ENCODE measurements at places on chromosomes 6 and 20.

DNA sequence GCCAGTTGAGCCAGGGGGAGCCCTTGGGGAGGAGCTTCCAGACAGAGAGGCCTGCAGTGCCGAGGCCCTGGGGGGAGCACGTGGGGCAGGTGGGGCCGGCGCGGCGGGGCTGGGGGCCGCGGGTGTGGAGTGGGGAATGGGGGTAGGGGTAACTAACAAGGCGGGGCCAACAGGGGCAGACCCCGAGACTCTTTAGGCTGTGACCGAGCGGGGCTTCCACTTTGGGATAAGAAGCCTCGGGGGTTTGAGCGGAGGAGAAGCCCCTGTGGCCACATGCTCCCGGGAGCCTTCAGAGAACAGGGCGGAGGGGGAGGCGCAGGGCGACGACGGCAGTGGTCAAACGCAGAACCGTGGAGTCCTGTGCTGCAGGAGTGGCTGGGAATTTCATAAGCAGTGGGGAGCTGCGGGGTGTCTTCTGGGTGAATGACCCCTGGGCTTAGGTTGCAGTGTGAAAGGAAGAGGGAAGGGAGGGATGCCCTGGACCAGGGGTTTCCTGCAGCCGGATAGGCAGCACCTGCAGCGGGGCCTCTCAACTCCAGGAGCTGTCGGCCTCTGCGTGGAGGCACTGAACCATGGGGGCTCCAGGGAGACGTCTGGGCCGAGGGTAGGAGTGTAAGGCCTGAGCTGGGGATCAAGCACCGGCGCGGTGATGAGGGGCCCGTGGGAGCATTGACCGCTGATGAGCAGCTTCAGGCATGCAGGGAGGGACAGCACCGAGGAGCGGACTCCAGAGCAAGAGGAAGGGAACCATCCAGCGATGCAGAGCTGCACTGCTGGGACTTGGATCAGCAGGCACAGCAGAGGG is 121.0 kb downstream of the SYNDIG1 start:
- peak; percentile 34 for DNase-seq

GRCh38 chr6:83914953-83915352 is 55.5 kb downstream of the CYB5R4 start:
- no peak for DNase-seq

- DNase-seq: no peak
Measured at GRCh38 chr6:153309651-153310050, 178.6 kb upstream of the RGS17 start.

- DNase-seq: no peak
Measured at GRCh38 chr6:135994857-135995544, 143.5 kb downstream of the PDE7B start.

DNA sequence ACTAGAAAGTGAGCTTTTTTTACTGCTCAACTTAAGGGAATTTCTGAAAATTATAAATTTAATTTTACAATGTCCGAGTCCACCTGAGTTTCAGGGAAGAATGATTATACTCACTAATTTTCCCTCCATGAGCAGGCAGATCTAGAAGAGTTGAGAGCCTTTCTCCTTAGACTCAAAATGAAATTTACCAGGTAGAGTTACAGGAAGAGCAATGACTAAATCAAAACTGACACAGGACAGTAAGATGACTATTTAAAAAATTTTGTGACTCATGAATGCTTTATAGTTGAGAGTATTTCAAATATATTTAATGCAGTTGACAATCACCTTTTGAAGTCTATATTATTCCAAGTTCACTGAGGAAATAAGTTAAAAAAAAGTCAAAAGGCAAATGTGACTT is 198.1 kb upstream of the NRSN1 start:
- no peak for DNase-seq

DNA sequence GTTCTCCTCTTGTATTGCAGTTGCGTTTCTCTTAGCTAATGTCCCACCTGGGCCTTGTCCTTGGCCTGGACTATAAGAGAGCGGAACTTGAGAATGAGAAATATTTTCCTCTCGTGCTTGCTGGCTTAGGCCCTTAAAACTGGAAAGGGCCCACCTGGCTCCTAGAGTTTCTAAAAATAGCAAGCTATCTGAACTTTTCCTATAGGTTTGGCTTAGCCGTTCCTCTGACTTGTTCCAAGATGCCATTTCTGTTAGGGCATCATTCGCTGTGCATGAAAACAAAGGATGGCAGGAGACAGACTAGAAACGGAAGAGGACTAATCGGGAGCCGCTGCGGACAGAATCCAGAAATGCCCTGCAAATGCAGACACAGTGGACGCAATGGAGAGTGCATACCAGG is 4.5 kb downstream of the RIPOR3 start:
- no peak for DNase-seq

DNA sequence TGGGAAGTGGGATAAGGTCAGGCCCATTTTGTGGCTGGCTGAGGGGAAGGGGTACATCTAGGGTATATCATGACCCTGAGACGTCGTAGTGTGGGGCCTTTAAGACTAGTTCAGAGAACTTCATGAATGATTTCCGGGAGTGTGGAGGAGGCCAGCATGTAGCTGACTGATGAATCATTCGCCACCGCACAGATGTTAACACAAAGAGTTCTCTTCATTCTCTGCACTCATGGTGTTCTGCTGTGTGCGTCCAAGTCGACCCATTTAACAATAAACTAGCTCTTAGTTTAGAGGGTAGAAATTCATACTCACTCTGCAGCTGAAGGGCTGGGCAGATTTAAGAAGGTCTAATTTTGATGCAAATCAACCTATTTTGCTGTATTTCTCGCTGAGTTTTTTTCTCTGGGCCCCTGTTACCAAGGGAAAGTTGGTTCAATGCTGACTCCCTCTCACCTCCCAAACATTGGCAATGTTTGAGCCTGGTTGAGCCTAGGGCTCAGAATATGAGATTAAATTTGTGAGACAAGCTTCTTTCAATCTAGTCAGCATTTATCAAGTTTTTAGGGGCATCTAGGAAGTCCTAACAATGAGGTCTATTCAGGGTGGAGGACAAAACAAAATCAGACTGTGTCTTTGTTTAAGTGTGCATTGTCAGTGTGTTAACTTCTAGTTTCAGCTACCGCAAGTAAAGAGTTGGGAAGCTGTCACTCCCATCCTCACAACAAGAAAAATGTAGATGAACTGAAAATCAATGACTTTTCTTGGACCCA is 106.8 kb upstream of the CBLN4 start:
- DNase-seq: no peak

DNA sequence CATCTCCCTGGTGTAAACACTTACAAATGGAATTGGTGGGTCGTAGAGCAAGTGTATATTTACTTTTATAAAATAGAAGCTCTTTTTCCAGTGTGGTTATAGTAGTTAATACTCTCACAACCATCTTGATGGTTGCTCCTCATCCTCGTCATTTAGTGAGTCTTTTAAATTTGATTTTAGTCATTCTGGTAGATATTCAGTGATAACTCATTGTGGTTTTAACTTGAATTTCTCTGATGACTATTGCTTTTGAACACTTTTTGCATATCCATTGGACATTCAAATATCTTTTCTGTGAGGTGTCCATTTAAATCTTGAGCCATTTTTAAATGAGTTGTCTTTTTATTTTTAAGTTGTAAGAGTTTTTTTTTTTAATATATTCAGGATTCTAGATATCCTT is 189.2 kb upstream of the PHACTR1 start:
- no peak for DNase-seq

DNA sequence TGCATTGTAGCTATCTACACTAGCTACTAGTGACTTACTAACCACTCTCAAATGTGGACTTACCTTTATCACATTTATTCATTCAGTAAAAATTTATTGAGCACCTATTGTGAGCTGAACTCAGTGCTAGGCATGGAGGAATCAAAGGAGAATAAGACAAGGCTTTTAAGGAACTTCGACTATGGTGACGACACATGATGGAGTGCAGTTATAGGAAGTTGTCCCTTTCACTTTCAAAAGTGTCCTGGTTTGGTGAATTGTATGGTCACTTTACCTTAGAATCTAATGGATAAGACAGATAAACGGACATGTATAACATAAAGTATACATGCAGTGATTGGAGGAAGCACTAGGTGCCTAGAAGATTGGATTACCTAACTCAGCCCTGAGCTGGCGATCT is 4.3 kb downstream of the AKAP7 start:
- no peak for DNase-seq

- no peak for DNase-seq
Measured at GRCh38 chr6:16637635-16638034, 123.6 kb downstream of the ATXN1 start.

DNA sequence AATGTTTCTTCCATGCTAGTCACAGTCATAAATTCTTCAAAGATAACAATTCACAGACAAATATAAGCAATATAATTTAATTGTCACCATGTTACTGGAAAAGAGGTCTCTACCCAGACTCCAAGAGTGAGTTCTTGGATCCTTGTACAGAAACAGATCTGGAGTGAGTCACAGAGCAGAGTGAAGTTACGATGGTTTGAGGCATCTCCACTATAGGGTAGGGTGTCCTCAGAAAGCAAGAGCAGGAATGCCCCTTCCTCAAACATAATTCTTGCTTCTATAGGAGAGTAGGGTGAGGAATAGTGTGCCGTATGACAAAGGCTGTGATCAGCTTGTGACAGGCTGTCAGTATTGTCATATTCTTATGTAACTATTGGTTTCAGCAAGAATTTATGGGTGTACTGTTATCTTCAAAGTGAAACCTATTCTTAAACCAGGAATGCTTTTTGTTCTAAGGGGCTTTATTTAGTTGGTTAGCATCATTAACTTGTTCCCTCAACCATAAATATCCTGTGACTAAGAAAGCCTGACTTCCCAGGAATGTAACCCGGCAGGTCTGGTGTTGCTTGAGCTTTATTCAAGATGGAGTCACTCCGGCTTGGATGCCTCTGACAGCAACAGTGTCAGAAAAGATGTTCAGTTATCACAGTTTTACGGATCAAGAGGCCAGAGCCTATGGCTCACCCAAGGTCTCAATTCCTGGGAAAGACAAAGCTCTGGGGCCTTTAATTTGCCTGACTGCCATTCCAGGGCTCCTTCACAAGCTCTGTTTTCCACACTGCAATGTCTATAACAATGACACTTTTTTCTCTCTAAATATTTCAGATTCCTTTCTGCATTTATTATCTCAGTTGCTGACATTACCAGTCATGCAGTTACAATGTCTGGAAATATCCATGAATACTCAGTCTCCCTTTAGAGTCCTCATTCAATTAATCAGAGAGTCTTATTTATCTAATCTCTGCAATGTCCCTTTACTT is 298.6 kb downstream of the C6orf118 start:
- DNase-seq: no peak

- no peak for DNase-seq
Measured at GRCh38 chr20:10362674-10363073, 71.3 kb downstream of the MKKS start.

DNA sequence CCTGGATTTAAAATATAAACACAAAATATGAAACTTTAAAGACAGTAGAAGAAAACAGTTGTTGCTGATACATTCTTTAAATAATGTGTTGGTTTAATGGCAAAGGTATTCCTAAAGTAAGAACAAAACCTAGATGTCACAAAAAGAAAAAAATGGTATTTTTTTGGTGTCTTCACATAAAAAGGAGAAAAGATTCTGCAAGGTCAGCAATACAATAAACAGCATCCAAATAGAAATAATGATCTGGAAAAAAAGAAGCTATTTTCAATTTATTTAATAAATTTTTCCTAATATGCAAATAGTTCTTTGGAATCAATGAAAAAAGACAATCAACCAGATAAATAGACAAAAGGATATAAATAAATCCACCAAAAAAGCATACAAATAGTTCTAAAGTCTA is 6.5 kb upstream of the ADGRF1 start:
- no peak for DNase-seq

GRCh38 chr6:22026164-22026678 is 270.6 kb downstream of the PRL start:
- no peak for DNase-seq

Measured in SK-N-SH (cell line).